ENCODE measurements at places on chromosomes 13 and 19. TPM values are rescaled to one million over a fixed set of nuclear protein-coding genes. Genes with fewer than 3 reads are reported as not detected.

The NKPD1 gene
- 0.18 TPM for total RNA-seq

The ZNF780A gene
- total RNA-seq, result 20.5 TPM

The CPAMD8 gene
- total RNA-seq, result 1.3 TPM

The CLEC17A gene
- not detected for total RNA-seq

The PEG3 gene
- total RNA-seq, result not detected

The ALKBH7 gene
- total RNA-seq, result 34.1 TPM

Data from T-helper 2 cell treated with Interferon-gamma antibody and Interleukin-4, amounts not matched to agents 100 ng/mL and 5 ng/mL, for 36 hours (primary cell).